Activated CD4-positive, alpha-beta T cell treated with anti-CD3 and anti-CD28 coated beads for 36 hours (primary cell): ENCODE measurements at places on chromosomes 13 and 19. TPM values are rescaled to one million over a fixed set of nuclear protein-coding genes. Genes with fewer than 3 reads are reported as not detected.

- no peak for DNase-seq
Observed at GRCh38 chr19:52923778-52924593, 758 bp upstream of the ZNF888 start.

- DNase-seq = no peak
Observed at GRCh38 chr19:17953869-17954268, 13.0 kb upstream of the KCNN1 start.

- DNase-seq = no peak
Observed at GRCh38 chr13:74093691-74094090, 40.5 kb downstream of the KLF12 start.

- peak; percentile 25 for DNase-seq
Observed at GRCh38 chr13:75554981-75555380, 5.4 kb downstream of the UCHL3 start.

DNA sequence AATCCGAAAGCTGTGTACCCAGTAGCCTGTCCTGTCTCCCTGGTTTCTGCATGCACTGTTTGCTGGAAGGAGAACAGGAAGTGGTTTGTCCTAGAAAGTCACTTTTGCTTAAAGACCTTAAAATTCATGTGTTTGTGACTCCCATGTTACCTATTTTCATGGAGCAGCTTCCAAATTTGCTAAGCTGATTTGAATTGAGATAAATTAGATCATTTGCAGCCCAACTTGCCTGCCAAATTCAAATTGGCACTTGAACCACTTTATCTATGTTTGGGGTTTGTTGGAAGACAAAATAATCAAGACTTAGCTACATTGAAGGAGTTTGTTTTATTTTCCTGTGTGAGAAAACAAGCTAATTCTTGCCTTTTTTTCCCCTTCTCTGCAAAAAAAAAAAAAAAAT lies 532.5 kb downstream of the DIAPH3 start:
- no peak for DNase-seq

DNA sequence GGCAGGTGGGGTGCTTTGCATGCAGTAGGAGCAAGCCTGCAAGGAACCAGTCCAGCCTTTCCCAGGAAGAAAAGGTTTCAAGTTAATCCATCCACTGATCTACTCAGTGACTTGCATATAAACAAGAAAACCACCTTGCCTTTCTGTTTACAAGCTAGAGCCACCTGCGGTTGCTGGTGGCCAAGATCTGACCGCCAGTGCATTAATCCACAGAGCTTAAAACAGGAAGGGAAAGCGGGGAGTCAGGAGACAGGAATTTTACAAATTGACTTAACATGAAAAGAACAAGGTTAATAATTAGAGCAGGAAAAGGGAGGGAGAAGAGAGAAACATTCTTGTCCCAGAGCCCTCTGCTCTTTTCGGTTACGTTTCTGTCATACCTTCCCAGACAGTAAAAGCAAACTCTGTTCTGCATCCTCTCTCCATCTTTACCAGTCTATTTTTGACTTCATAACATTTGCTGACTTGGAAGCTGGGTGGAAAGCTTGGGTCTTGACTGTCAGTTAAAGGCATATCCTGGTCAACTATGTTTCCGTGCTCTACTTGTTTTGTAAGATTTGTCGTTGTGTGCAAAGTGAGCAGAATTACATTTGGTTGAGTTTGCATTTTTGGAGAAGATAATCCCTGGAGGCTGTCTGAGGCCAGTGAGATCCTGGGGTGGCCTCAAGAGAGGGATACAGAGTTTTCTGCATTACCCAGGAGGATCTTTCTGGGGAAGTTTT lies 760.6 kb downstream of the EFNB2 start:
- no peak for DNase-seq

- DNase-seq = no peak
Observed at GRCh38 chr13:100484702-100485101, 103.9 kb downstream of the GGACT start.

DNA sequence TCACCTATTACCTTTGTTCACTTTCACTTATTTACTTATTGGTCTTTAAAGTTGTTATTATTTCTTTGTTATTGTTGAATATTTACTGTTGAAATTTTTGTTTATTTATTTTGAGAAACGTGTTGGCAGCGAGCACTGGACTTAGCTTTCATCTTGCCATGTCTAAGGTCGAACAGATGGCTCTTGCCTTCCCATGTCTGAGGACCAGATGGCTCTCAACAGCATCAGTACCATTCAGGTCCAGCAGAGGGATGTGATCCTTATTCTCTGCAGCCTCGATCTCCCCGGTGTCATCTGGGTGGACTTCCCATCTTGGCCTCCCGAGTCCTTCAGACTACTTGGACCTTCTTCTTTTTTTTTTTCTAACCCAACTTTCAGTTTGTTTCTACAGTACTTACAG lies 1437.6 kb downstream of the UQCRFS1 start:
- peak; percentile 7 for DNase-seq

CGB2 gene
- total RNA-seq = 0.43 TPM

MIR17HG gene
- 13.8 TPM for total RNA-seq

OLFM4 gene
- not detected for total RNA-seq

- no peak for DNase-seq
Observed at GRCh38 chr19:1062387-1063029, 4.5 kb upstream of the ARHGAP45 start.

GRCh38 chr19:5637971-5638370 lies 15.1 kb downstream of the SAFB start:
- no peak for DNase-seq

C1QTNF9B gene
- not detected for total RNA-seq

DNA sequence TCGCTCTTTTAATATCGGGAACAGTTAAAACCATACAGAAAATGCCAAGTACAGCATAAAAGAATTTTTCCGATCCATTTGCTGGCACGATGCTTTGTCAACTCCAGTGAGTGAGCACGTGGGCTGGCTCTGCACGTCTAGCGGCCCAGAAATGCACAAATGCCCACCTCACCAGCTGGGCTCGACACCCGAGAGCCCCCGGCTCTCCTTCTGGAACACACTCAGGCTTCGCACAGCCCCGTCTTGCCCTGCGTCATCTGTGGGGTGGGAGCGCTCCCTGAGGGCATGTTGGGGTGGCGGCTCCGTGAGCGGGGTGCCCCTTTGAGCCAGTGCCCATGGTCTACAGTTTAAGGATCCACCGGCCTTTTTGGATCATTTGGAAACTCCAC lies 24.5 kb downstream of the ATP4B start:
- no peak for DNase-seq

WDR62 gene
- 14.3 TPM for total RNA-seq

GRCh38 chr19:14333101-14333871 lies 48.0 kb upstream of the ADGRE5 start:
- peak; percentile 35 for DNase-seq

ADGRE3 gene
- total RNA-seq = 0.11 TPM

FPR1 gene
- not detected for total RNA-seq

CNFN gene
- not detected for total RNA-seq

- DNase-seq = no peak
Observed at GRCh38 chr13:89181041-89181440, 1509.9 kb downstream of the SLITRK5 start.

DNA sequence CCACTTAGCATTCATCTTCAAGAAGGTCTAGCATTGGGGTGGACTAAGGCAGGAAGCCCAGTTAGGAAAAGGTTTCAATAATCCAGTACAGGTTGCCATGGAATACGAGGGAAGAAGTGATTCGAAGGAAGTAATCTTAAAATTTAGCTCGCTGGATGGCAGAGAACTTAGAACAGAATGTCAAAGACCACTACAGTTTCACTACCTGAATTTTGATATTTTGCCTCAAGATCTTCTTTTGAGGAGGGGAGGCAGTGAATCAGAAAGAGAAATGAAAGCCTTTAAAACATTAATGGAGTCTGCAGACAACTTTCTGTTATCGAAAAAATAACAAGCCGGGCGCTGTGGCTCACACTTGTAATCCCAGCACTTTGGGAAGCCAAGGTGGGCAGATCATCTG lies 7.0 kb upstream of the RAB8A start:
- no peak for DNase-seq

HAUS8 gene
- 32.6 TPM for total RNA-seq

FUT3 gene
- not detected for total RNA-seq

SULT2A1 gene
- not detected for total RNA-seq

GRCh38 chr13:34767778-34768177 lies 174.3 kb upstream of the NBEA start:
- DNase-seq = no peak
